ENCODE measurements at places on chromosomes 16 and 17. TPM values are rescaled to one million over a fixed set of nuclear protein-coding genes. Genes with fewer than 3 reads are reported as not detected.

- H3K27ac ChIP-seq, result no peak overlapping the region
- no peak overlapping the region for H3K4me3 ChIP-seq
Measured at GRCh38 chr16:85083051-85083639, 29.1 kb downstream of the CIBAR2 start.

DNA sequence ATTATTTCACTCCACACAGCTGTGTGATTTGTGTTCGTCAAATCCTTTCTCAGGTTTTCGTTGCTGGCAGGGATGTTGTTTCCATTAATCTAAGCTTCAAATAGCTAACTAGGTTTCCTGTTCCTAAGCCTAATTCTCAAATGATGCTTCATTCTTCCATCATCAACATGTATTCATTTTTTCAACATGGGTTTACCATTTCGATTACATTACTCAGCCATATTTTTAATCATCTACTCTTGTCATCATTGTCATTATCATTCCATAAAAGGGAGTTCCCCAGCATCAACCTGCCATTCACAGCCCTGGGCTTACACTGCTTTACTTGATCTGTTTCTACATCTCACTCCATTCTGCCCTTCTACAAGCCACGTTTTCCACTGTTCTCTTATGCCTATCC, 33.3 kb upstream of the ANKFN1 start:
- no peaks in the 10 kb centered on the region for H3K4me1 ChIP-seq
- H3K36me3 ChIP-seq, result no peaks in the 10 kb centered on the region
- H3K27me3 ChIP-seq, result peaks cover 6% of the 10 kb centered on the region
- no peak overlapping the region for H3K4me3 ChIP-seq
- DNase-seq, result no peak

Gene PDILT
- total RNA-seq, result not detected

Gene PHOSPHO1
- not detected for total RNA-seq

Gene ACSM2A
- total RNA-seq, result not detected
